ENCODE measurements at places on chromosomes 7 and 10.
A peak's percentile ranks its signal among the peaks of the same experiment; 100 is the strongest.

- no peak for DNase-seq
Measured at GRCh38 chr7:14332155-14332554, 342.7 kb upstream of the ETV1 start.

DNA sequence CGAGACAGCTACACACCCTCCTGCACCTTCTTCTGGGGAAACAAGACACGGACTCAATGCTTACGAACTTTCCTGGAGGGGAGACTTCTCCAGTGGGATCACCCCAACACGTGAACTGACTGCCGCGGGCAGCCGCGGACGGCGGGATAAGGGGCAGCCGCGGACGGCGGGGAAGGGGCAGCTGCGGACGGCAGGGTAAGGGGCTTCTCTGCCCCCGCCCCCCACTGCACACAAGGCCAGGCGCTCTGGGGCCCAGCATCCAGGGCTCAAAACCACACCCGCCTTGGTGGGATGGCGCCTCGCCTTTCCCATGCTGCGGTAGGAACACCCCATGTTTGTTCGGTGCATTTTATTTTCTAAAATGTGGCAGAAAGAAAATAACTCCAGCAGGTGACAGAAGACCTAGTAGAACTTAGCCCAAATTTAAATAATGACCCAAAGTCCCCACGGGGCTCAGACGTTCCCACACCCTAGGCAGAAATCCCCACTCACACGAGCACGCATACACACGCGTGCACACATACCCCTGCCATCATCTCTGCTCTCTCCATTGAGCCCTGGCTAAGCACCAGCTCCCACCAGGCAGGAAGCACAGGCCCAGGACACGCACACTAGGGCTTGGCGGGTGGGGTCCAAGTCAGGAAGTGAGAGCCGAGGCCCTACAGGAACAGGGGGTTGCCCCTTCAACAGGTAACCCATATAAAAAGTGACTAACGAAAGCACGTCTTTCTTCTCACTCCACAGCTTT, 26.6 kb upstream of the GPR146 start:
- DNase-seq = no peak

GRCh38 chr10:78754269-78755062, 314.3 kb upstream of the ZMIZ1 start:
- DNase-seq = no peak

GRCh38 chr7:55191161-55191925, 172.5 kb downstream of the EGFR start:
- no peak for DNase-seq

DNA sequence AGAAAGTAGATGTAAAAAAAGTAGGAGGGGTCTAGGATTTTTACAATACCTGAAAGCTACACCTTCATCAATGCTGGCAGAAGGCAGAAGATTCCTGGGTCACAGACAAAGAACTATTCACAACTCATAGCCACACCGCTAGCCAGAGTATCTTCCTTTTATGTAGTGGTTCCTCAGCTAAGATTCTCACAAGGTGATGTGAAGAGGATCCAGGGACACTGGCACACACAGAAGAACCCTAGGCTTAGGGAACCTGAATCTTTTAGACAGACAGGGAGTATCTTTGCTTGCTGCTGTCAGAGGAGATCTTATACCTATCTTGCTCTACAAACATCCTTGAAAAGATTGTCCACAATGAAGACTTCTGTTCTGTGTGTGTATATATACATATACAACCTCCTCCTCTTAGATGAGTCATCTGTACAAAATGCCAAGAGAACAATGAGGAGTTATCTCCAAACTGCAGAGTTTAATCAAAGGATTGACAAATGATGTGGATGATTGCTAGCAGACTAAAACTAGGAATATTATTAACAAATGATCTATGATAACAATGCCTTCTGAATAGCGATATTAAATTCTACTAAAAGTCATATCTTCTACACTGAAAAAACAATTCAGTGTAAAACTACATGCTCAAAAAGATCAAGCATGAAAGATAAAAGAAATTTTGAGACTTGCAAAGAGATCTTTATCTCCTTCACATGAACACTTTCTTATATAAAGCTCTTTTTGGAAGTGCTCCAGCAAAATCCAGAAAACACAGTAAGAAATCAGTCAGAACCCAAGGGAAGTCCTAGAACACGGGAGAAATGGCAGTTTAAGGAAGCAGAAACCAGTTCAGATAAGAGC, 409.3 kb downstream of the PARD3 start:
- no peak for DNase-seq

DNA sequence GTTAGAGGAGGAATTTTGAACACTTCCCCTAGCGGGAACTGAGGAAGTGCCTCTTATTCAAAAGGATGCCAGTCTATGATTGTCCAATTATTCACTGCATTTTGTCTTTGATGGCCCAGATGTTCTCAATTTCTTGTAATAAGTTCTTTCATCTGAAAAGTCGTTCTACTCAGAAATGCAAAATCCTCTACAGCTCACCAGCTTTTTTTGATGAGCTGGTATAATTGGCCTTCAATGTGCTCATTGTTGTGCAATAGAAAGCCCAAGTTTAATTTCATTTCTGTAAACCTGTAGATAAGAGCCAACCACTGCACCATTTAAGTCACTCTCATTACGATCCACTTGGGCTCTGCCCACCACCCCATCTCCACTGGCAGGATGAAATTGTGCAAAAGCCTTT, 978.7 kb upstream of the AUTS2 start:
- no peak for DNase-seq

GRCh38 chr7:63092951-63093350, 905.7 kb upstream of the ZNF722 start:
- DNase-seq = no peak

- DNase-seq = no peak
Measured at GRCh38 chr7:47227762-47228177, 354.1 kb downstream of the TNS3 start.

DNA sequence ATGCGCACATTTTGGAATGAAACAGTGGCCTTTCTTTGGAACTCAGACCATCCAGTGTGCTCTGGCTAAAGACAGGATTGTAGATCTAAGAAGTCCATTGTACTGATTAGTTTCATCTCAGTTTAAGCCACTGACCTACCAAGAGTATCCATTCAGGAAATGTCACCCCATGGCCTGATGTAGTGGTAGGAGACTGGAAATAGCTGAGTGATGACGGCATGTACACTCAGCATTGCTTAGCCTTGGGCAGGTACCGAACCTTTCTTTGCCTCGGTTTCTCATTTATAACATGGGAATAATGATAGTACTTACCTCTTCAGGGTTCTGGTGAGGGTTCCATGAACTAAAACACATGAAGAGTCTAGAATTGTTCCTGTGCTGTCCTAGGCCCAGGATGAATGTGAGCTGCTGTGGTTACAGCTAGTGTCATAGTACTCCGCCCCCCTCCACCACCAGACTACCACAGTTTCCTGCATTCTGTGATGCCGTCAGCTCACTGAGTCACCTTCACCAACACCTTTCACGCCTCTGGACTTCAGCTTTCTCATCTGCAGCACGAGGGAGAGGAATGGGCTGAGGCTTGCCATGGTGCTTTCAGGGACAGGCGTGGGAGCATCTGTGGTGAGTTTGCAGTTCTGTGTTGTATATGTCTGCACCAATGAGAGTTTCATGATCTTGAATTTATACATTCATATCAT, 484.0 kb upstream of the GALNT17 start:
- DNase-seq = peak; percentile 55

DNA sequence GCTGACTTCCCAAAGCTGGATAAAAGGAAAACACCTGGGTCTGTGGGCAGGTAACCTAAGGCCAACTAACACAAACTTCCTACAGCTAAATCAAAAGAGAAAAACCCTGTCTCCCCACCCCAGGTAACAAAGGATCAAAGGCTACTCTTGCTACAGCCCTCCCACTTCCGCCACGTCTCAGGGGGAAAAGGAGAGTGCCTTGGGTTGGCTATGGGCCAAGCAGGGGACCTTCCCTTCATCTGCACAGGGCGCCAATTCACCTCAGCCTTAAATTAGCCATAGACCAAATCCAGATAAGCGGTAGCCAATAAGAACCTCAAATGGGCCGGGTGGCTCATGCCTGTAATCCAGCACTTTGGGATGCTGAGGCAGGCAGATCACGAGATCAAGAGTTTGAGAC, 69.1 kb upstream of the LANCL2 start:
- DNase-seq = no peak

DNA sequence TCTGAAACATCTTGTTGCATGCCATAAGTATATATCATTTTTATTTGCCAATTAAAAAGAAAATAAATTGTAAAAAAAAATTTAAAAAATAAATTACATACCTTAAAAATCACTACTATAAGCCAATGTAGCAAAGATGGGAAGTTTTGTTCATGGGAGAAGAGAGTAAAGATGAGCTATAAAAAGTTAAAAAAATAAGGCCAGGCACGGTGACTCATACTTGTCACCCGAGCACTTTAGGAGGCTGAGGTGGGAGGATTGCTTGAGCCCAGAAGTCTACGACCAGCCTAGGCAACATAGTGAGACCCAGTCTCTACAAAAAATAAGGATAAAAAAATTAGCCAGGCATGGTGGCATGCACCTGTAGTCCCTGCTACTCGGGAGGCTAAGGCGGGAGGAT, 8.4 kb upstream of the STK32C start:
- DNase-seq = no peak

DNA sequence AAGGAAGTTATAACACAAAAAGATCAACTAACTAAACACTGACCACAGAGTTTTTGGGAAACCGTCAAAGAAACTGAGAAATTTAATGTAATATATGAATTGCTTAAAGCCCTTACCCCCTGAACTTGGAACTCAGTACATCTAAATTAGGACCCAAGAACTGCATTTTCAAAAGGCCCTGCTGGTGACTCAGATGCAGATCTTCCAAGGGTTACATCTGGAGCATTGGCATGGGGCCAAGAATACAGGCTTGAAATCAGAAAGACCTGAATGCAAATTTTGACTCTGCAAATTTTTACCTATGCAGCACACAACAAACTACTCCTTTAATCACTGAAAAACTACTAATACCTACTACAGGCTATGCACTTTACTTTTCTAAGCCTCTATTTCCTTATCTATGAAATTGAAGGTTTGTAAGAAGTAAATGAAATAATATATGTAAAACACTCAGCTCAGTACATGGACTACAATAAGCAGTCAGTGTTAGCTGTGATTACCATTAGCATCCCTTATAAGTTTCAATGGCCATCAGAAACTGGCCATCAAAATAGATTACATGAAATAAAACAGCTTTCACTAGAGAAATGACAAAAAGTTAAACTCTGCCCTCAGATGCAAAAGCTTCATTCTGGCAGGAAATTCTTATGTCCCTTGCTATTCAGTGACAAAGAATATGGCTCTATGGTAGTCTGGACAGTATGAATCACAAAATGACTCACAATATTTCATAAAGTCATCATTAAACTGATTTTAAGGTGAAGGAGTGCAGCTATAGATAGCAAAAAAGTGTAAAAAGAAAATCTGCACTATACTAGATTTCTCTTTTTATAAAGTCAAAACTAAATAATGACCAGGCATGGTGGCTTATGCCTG, 43.6 kb downstream of the NSUN6 start:
- DNase-seq = no peak

- no peak for DNase-seq
Measured at GRCh38 chr7:146654048-146654447, 537.4 kb downstream of the CNTNAP2 start.

DNA sequence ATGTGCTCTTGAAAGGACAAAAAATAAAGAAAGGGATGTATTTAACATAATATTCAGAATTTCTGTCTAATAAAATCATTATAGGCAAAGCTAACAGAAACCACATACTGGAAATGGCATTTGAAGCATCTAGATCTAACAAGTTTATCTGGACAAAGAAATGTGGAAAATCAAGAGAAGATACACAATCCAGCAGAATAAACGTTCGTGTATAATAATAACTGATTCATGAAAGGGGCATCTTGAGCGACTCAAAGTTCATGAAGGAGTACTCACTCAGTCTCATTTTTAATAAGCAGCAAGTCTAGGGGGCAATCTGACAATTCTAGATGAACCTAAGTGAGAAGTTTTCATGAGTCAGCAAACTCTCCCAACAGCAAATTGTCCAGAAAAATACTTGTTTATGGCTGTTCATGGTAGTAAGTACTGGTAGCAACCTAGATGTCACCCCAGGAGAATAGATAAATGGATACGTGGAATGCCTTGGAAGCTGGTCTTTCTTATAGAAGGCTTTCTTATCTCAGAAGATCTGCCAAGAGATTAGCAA, 541.8 kb downstream of the INHBA start:
- DNase-seq = no peak

- no peak for DNase-seq
Measured at GRCh38 chr10:37789590-37789989, 67.8 kb downstream of the ZNF248 start.

DNA sequence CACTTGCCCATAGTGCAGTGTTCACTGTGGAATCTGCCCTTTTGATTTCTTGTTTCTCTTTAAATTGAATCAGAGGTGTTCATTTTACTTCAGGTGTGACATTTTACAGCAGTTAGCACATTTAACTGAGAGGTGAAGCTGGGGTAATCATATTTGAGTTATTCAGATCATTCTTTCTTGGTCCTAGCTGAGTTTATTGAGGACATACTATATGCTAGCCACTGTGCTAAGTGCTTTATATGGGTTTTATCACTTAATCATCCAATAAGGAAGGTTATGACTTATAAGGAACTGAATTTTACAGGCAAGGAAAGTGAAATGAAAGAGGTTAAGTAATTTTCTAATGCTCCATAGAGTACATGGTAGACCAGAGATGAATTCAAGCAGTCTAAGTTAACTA, 79.7 kb downstream of the PON1 start:
- DNase-seq = no peak

- no peak for DNase-seq
Measured at GRCh38 chr7:29289156-29290021, 94.8 kb downstream of the CHN2 start.

DNA sequence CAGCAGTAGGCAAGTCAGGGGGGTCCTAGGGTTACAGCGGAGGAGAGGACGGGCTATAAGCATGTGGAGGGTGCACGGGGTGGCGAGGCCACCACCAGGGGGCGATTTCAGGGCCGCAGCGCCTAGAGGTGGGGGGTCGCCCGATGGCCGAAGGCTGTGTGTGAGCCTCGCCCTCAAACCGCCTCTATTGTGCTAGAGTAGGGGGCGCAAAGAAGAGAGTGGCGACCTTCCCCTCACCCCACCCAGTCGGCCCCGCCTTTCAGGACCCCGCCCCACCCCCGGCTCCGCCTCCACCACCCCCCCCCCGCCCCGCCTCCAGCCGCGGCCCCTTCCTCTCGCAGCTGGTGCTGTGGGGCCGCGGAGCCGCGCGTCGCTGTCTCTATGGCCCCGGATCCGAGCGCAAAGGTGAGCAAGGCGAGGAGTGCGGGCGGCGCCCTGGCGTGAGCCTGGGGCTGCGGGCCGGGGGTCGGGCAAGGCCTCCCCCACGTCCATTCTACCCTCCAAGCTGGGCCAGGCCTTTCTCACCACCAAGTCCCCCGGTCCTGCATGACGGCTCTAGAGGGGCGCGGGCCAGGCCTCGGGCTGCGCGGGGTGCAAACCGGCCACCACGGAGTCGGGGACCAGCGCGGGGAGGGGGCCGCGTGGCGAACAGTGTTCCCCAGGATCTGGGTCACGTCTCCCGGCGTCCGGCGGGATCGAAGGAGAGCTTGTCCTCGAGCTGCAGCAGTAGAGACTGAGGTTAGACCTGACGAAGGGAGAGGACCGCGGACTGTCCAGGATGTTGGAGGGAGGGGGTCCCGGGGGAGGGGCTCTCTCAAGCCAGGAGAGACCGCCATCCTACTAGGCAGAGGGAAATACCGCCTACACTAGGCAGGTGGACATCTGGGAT, at the start of gene SEMA4G:
SEMA4G (plus strand) TSS at position 318 of the 889 bp plus-strand sequence. CDS start 3,409 bp downstream, outside the sequence.
- peak; percentile 44 for DNase-seq

Measured in stimulated activated CD4-positive, alpha-beta T cell treated with anti-CD3 and anti-CD28 coated beads, Interleukin-4, amount 100 ng/mL, for 1 hour (primary cell).